CD4-positive, alpha-beta T cell treated with Interleukin-2 at 100 ng/mL for 4 hours (primary cell): ENCODE measurements at places on chromosomes 16 and 17.

GRCh38 chr17:70629902-70630301, 460.6 kb downstream of the KCNJ2 start:
- DNase-seq: no peak

DNA sequence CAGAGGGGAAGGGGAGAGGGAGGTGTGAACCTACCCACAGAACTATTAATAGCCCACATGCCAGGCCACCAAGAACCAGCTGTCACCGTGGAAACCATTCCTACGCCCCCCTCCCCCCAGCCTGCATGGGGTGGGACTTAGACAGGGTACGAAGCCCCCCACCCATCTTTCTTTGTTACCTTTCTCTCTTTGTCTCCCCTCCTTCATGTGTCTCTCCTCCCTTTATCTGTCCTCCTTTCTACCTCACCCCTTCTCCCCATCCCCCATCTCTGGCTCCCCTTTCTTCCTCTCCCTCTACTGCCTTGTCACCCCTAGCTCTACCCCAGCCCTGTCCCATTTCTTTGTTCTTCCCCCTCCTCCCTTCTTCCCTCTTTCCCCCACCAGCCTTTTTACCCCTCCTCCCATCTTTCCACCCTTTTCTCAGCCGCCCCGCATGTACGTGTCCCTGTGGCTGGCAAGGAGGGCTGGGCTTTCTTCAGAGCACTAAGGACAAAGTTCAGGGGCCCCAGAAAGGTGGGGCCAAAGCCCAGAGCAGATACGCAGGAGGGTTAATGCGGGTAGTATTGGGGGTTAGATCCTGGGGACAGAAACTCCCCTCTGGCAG, 8.0 kb downstream of the THRA start:
- no peak for DNase-seq

- no peak for DNase-seq
Observed at GRCh38 chr17:70775679-70776078, 606.3 kb downstream of the KCNJ2 start.

DNA sequence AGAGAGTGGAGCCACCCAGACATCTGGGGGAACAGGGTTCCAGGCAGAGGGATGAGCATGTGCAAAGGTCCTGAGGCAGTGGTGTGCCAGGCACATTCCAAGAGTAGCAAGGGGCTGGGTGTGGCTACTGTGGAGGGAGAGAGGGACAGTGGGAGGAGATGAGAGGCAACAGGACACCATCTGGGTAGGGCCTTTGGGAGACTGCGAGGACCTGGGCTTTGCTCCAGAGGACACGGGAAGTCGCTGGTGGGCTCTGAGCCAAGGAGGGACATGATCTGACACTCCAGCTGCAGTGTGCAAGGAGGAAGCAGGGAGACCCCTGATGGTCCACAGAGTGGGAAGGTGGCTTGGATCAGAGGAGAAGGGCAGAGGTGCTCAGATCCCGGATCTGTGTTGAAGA, 56.7 kb upstream of the MED9 start:
- no peak for DNase-seq

DNA sequence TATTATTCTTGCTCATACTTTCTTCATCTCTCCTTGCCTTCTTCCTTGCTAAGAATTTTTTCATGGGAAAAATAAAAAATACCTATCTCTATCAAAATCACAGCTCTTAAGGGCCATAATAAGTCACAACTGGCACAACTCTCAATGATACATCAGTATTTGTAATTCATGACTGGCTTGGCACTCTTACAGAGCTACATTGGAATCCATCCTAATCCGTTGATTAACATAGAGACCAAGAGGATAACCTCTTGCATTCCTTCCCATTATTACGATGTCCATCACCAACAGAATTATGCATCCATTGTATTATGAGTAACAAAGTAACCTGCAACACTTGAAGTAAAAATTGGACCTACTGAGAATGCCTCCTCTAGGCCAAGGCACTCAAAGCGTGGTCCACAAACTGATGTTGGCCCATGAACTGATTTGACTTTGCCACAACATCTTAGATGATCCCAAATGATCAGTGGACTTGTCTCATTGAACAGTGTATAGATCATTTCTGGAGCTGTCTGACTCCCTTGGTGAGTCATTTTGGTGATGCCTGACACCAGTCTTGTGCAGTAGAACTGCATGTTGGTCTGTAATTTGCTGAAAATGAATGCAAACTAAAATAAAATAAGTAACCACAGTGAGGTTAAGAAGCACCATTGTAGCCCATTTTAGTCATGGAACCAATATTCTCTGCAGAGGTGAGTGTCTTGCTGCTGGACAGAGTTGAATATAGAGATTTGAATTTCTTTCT, 163.2 kb downstream of the AXIN2 start:
- no peak for DNase-seq

DNA sequence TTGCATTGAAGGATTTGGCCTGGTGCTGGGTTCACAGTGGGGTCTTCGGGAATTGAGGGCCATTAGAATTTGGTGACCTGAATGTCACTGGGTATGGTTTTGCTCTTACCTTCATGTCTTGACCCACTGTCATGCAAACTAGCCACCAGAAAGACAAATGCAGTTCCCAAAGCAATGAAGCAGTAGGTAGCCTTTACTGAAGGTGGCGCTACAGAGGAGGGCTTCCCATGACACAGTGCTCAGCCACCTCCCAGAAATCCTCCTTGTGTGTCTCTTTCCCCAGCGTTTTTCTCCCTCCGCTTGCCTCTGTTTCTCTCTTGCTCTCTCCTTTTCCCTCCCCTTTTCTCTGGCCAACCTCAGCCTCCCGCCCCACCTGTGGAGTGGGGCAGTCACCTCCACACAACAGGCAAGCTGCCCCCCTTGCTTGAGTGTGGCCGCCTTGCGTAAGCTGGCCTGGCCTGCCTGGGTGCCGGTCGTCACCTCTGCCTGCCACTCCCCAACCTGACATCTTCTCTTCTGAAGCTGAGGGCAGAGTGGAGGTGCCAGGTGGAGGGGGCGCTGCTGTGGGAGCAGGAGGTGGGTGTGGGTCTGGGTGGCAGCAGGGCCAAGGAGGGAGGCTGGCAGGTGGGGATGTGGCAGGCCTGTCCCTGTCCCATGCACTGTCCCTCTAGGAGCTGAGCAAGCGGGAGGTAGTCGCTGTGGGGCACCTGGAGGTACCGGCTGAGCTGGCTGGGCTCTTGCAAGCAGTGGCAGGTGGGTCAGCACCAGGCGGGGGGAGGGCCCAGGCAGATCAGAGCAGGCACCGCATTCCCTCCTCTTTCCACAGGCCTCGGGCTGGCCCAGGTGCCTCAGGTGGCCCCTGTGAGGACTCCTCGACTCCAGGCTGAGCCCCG, 34.7 kb downstream of the MYO15A start:
- no peak for DNase-seq

GRCh38 chr16:66293207-66293735, 73.2 kb upstream of the CDH5 start:
- no peak for DNase-seq

DNA sequence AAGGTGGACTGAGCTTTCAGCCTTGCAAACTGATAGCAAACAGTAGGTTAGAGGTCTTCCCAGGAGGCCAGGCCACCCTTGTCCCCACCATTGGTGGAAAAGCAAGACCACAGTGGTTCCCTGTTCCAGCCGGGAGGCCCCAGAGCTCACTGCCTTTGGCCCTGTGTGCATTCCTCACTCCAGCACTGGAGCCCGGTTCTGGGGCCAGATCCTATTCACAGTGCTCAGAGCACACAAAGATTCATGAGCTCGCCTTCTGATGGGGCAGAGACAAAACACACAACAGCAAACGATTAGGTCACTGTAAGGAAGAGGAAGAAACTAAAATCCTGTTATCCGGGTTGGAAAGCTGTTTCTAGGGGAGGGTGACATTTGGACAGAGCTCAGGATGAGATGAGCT, 5.6 kb upstream of the PGS1 start:
- DNase-seq: no peak

GRCh38 chr17:62154909-62155308, 89.8 kb upstream of the MED13 start:
- no peak for DNase-seq

DNA sequence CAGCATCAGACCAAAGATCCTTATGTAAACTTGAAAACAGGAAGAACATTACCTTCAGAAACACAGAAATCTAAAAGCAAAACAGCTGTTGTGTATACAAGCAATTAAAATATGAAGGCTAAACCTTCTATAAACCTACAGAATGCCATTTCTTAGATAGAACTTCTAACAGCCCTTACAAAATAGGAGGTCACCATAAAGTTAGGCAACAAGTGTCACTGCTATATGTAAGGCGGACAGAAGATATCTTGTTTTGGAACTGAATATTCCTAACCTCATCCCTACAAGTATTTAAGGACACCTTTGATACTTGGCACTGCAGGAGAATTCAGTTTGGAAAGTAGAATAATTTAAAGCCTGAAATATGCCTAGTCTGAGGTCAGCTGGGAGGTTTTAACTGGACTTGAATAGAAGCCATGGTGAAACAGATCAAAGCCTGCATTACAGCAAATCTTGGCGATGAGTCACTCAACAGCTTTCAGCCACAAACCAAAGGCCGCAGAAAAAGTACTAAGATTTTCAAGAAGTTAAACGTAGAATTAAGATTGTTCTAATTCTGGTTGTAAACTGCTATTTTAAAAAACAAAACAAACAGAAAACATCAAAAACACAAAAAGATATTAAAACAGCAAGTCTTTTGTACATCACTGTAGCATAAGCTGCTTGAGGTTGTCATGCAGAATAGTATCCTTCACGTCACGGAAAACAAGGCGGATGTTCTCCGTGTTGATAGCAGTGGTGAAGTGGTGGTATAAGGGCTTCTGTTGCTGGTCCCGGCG, 42.7 kb downstream of the GNA13 start:
- DNase-seq: peak; percentile 64

DNA sequence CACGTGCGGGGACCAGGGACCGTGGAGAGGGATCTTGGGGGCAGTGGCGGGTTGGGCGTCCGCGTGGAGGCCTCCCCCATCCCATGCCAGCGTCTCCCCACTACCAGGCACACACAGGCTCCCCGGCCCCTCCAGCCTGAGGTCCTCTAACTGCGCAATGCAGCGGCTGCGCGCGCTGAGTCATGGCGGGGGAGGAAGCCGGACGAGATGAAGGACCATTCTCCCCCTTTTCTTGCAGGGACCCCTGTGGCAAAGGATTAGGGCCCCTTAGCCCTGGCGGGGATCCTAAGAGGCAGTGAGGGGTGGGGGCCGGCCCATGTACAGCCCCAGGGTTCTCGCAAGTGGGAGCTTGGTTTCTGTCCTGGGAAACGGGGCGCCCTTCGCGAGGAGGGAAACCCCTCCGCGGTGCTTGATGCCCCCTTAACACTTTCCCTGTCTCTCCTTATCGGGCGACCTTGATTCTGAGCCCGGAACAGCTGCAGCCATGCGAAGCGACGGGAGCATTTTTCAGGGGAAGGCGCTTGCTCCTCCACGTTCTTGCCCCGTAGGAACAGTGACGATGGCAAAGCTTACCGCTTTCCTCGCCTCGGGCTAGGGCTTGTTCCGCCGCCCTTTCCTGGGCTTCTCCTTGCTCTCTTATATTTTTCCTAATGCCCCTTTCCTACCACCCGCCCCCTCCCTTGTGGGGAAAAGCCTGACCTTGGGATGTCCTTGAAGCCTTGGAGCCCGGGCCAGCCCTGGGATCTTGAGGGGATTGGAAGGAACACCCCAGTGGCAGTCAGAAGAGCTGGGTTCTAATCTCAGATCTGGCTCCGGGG, 592 bp downstream of the ALDOA start:
- peak; percentile 22 for DNase-seq

DNA sequence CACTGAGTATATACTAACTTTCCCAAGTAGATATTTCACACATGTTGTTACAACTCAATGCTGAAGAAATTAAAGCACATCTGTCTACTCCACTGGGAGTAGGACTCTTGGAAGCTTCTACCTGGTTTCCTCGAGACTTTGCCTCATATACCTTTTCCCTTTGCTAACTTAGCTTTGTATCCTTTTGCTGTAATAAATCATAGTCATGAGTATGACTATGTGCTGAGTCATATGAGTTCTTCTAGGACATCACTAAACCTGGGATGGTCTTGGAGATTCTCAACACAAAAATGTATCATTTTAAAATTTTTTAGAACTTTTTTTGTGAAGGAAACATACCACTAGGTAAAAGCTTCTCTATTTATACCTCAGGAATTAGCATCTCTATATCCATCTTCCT, 39.8 kb downstream of the ABCA5 start:
- DNase-seq: no peak

DNA sequence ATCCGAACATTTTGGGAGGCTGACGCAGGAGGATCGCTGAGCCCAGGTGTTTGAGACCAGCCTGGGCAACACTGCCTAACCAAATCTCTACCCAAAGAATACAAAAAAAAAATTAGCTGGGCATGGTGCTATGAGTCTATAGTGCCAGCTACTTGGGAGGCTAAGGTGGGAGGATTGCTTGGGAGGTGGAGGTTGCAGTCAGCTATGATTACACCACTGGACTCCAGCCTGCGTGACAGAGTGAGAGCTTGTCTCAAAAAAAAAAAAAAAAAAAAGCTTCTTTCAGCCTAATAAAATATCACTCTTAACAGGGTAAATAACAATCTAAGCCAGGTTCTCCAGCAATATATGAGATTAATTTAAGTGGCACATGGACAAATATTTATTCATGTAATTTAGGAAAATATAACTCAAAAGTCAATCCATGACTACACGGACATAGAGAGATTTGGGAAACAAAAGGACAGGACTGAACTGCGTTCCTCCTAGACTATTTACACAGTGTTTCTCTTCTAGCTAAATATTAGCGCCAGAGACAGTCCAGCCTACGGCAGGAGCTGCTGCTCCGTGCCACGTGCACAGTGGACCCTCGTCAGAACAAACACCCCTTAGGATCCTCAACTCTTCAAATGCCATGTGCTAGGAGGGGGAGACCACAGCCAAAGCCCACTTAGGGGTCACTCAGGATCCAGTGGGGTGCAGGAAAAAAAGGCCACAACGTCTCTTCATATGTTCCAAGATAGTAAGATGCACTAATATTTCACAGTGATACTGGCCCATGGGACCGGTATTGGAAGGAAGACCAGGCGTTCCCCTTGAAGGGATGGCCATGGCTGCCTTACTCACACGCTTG, 8.7 kb downstream of the USP36 start:
- no peak for DNase-seq

DNA sequence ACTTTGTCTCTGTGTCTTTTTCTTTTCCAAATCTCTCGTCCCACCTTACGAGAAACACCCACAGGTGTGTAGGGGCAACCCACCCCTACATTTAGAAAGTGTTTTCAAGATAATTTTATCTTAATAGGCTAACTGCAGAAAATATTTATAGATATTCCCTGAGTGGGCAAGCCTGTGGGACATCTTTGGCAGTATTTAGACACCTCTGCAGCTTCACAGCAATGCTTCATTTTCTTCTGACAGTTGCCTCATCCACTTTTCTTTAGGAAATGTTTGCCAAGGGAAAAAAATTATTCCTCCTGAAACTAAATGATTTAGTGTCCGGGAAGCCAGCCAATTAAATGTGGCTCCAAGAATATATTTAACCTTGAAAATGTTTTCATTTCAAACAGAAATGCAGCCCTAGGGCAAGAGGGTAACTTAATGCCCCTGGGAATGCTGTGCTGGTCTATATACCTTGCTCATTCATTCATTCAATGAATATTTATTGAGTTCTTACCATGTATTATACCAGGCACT, 290.4 kb downstream of the ABCC12 start:
- DNase-seq: no peak

GRCh38 chr17:14559264-14560119, 258.6 kb downstream of the HS3ST3B1 start:
- DNase-seq: no peak
